CD4-positive, alpha-beta T cell treated with Interleukin-15 for 1 hour (primary cell): ENCODE measurements at places on chromosomes 3 and 15.

GRCh38 chr3:195717416-195717815 lies 3.4 kb upstream of the MUC20 start:
- no peak for DNase-seq

- DNase-seq = no peak
Observed at GRCh38 chr3:187870360-187871203, 125.3 kb upstream of the BCL6 start.

DNA sequence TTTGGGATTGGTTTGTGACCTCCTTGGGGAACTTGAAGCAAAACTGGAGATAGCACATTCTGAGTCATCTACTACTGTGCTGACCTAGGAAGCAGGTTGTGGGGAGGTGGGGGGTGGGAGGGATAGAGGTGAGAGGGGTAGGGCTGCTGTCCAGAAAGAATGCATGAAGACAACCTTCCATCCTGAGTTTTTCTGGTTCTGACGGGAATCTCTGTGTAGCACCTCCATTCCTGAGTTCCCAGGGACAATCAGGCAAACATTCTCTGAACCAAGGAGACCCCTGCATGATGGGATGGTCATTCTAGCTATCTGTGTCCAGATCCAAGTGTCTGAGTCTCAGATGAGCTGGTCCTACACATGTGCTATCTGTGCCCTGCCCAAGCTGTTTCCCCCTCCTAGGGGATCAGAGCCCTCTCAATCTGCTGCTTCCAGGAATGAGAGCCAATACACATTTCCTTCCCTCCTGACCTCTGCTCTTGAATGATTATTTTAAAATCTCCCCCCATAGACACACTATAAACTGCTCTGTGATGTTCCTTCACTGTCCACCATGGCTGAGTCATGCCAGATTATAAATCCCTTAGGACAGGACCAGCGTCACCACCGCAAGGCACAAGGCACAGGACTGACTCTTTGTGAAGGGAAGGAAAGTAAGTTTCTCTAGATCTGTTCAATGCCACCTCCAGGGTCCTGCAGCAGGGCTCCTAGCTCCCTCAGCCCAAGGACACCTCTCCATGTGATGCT lies 2.2 kb upstream of the CD276 start:
- DNase-seq = no peak

- DNase-seq = no peak
Observed at GRCh38 chr3:143484846-143485512, 363.3 kb downstream of the SLC9A9 start.

- DNase-seq = no peak
Observed at GRCh38 chr15:57927091-57927631, 138.3 kb downstream of the ALDH1A2 start.

GRCh38 chr3:121072133-121072532 lies 164.1 kb downstream of the STXBP5L start:
- no peak for DNase-seq

DNA sequence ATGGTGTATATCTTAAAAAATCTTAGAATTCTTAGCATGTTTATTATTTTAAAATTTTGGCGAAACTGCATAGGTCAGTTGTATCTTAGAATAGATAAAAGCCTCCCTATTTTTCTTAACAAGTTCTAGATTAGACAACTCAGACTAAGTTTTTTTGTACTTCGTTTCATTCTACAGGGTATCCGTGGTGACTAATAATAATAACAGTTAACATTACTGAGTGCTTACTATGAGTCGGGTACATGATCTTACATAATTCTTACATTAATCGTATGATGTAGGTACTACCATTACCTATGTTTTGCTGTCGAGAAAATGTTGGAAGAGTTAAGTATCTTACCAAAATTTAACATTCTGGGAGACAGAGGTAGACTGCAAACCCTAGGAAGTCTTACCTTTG lies 60.7 kb downstream of the UBE2E2 start:
- DNase-seq = no peak

DNA sequence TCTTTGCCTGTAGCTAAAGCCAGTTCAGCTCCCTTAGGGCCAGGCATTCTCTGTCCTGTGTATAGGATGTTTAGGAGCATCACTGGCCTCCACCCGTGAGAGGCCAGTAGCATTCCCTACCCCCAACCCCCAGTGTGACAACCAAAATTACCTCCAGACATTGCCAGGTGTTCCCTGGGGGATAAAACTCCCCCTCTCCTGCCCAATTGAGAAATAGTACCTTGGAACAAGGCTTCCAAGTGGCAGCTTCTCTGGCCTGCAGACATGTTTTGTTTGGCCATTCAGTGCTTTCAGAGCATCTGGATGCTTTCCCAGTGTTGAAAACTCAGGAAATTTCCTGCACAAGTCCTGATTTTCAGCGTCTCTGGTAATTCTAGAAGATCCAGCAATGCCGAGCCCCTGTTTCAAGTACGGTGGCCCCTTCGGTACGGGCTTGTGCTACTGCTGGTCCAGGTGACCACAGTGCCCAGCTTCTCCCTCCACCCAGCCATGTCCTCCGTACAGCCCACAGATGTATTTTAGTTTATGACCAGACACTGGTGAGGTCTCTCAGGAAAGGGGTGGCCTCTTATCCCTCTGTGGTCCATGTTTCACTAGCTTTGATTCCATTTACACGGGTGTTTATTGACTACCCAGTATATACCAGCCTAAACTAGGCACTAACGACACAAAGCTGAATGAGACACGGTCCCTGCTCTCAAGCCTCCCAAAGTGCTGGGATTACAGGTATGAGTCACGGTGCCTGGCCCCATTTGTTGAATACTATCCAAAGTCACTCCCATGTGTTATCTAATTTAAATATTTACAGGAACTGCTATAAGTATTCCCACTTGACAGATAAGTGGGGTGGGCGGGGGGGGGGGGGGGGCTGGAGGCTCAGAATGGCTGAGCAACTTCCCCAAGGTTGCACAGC lies 125.4 kb upstream of the RAD18 start:
- no peak for DNase-seq

GRCh38 chr3:18223974-18224373 lies 201.2 kb downstream of the SATB1 start:
- no peak for DNase-seq

DNA sequence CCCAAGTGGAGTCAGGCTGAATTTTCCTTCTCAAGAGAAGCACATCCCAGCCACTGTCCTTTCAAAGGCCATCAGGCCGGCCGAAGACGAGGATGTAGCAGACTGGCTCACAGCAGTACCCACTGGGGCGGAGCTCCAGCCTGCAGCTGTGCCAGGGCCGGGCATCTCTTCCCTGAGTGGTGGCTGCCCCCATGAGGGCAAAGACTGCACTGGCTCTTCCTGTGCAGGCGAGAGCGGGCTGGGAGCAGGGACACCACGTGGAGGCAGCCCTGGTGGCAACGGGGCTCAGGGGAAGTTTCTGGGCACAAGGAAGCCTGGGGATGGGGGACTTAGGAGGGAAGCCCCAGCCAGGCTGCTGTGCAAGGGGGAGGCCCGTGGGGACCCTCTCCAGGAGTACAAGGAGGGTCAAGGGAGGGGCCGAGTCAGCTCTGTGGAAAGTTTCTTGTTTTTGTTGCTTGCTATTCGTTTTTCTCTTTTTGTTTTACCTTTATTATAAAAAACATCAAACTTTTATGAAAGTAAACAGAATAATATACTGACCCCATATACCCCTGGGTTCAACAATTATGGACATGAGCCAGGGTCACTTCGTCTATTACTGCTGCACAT lies 66.1 kb downstream of the RPN1 start:
- DNase-seq = peak; percentile 47

DNA sequence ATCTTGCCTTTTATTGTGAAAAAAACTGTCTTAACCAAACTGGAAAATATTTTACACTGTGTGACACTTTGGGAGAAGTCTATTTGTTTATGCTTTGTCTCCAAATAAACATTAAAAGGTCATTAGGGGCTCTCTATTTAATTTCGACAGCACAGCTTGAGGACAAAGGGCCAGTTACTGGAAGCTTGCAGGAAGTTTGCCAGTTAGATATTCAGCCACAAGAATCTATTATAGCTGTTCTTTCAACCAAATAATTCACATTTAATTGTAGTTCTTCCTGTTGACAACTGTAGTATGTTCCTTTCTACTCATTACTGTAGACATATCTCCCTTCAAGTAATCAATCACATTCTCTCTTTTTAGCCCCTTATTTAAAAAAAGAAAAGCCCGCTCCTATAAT lies 6.1 kb downstream of the CP start:
- DNase-seq = no peak

DNA sequence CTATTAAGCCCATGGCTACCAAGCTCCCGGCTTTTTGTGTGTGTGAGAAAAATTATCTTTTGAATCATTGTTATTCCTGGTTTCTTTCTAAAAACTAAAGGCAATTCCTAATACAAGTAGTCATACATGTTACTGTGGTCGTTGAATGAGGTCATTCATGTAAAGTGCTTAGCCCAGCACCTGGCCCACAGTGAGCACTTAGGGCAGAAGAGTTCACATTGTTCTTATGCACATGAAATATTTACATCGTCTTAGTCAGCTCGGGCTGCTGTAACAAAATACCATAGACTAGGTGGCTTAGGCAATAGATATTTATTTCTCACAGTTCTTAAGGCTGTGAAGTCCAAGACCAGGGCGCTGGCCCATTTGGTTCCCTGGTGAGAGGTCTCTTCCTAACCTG lies 216.1 kb downstream of the SHQ1 start:
- no peak for DNase-seq

DNA sequence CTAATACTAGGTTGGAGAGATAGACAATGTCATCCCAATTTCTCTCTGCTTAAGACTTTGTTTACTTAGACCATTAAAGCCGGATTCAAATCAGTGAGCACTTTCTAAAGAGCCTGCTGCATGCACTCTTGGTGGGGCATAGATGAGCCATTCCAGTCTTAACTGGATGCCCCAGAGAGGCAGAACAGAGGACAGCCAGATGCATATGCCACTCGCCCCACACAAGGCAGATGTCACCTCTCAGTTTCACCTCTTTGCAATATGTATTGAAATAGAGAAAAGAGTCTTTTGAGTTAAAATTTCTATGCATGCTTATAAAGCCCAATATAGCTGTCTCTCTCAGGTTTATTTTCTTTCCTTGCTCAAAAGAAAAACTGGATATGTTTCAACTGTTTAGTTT lies 89.5 kb downstream of the LARS2 start:
- DNase-seq = no peak

- no peak for DNase-seq
Observed at GRCh38 chr3:146077181-146077580, 83.8 kb downstream of the PLOD2 start.

DNA sequence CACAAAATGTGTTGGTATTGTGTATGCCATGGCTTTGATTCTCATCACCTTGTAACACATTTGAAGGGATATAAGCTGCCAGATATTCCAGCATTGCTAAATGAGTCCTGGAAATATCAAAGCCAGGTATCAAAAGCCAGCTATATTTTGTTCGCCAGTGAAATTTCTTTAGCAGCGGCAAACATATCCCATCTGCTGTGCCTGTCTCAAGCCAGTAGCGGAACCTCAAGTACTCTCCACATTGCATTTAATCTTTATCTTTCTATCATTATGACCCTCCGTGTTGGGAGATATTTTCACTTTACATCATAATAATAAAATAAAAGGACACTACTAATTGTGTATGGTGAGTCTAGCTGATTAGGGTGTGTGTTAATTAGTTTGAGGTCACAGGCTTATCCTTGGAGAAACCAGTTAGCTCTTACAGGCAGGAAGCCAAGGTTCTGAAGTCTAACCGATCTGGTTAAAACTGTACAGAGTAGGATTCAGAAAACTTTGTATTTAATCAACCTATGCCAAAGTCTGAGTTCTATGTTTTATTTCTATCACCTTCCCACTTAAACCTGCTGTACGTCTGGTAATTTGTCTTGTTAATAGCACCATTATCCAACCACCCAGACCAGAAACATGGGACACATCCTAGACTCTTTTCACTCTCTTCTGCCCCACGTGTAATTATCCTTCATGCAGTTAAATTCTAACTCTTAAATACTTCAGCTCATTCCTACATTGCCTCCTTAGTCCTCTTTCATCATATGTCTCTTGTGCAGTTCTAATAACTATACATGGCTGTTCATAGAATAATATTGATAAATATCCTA lies 14.5 kb downstream of the TIPARP start:
- DNase-seq = no peak

GRCh38 chr3:62295571-62295970 lies 77.8 kb downstream of the FEZF2 start:
- no peak for DNase-seq

DNA sequence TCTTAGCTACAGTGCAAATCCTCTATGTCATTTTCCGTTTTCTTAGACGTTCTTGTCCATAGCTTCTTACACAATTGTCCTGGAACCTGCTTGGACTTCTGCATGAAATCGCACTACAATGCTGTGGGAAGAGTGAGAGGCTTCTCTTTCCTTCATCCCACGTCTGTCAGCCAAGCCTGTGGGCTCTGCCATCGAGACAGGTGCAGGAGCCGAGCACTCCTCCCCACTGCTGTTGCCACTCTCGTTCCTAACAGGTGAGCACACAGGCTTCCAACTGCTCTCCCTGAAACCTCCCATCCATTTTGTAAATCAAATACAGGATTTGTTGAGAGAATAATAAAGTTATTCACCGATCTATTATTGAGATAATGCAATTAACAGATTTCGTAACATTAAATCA lies 23.5 kb downstream of the ZXDC start:
- no peak for DNase-seq

- DNase-seq = no peak
Observed at GRCh38 chr15:33021806-33022389, 172.6 kb downstream of the FMN1 start.

DNA sequence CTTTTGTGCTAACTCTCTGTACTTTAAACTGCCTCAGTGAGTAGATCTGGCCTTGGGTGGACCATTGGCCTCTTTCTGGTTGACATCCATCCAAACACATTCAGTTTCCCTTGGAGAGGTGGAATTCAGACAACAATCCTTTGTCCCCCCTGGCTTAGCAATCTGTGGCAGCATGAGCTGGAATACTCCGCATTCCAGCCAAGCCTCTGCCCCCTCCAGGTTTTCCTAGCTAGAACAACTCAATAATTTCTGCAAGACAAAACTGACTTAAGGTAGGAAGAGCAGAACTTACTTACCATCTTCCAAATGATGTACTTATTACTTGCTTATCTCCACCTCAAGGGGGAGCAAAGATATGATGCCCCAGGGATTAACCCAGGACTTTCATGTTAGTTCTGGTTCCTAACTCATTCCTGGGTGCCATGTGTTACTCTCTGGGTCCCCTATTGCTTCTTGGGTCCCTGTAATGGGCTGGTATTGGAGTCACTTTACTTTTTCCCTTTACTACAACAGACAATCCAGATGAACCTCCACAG lies 21.8 kb upstream of the IL16 start:
- DNase-seq = no peak

DNA sequence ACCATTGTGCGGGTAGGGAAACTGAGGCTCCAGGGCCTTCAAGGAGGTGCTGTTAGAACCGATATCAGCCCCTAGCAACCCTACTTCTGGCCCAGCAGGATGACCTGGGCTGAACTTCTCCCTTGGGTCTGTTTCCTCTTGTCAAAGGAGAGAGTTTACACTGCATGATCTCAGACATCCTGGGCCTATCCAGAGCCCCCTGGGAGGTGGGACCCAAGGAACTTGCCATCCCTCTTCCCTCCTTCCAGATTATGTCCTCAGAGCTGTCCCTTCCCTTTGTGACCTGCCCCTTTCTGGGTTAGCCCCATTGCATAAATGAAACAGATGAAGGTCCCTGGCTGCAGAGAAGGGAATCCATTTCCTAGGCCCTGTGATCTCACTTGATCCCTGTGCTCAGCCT lies 12.3 kb upstream of the DNAH1 start:
- DNase-seq = no peak

GRCh38 chr3:16788440-16789056 lies 96.2 kb upstream of the PLCL2 start:
- DNase-seq = peak; percentile 36
